ENCODE measurements at places on chromosomes 16 and 17.

- DNase-seq = peak; percentile 60
Measured at GRCh38 chr17:63834431-63835166, 7.1 kb upstream of the FTSJ3 start.

GRCh38 chr17:44348234-44348987 lies 3.3 kb downstream of the GRN start:
- no peak for DNase-seq

- DNase-seq = no peak
Measured at GRCh38 chr17:79311373-79311772, 236.7 kb downstream of the ENGASE start.

DNA sequence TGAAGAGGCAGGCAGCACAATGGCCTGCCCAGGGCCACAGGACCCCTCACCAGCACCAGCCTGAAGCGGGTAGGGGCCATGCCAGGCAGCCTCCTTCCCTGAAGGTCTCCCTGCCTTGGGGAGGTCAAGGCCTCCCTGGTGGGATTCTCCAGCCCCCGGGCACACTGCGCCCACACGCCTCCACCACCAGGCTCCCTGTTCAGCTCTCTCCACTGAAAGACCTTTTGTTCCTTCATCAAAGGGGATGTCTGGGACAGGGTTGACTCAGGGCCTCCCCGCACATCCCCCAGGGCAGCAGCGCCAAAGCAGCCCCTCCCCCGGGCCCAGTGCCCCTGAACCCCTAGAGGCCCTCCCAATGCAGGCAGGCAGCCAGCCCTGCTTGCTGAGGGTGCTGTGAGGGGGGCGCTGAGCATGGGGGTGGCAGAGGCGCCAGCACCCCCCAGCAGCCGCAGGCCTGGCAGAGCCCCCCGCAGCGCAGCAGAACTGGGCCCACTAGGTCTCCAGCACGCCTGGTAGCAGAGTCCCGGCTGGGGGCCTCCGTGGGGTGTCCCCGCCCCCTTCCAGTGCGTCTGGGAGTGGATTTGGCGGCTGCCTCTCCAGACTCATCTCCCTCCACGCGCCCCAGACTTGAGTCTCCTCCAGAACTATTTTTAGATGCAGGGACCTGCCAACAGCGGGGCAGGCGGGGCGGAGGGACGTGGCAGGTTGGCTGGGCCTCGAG lies 13.1 kb downstream of the BCAR1 start:
- peak; percentile 87 for DNase-seq

DNA sequence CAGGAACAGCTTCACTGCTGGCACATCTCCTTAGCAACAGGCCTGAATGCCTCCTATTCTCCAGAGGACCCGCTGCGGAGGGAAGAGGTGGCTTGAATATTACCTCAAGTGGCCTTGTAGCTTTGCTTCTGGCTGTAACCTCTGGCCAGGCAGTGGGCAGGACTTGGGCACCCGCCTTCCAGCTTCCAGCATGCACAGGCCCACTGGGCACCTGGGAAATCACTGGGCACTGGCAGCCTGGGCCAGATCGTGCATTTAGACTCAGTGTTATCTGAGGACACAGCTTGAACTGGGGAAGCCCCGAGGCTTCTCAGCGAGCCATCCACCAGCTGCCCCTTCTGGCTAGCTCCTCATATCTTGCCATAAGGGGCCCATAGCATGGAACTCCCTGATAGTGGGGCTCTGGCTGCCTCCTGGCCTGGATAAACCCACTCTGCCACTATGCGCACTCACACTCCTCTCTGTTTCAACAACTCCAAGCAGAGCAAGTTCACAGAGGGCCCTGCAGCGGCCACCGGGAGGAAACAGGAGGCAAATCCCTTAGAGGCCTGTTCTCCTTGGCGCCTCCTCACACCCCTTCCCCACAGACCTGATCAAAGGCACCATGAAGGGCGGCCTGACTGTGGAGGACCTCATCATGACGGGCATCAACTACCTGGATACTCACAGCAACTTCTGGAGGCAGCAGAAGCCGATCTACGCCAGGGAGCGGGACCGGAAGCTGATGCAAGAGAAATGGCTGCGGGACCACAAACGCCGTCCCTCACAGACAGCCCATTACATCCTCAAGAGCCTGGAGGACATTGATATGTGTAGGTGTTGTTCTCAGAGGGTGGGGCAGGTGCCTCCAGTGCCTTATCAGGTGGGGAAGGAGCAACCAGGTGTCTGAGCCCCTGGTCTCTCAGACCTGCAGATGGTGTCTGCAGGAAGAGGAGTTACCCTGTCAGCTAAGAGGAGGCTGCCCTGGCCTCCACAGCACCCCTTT lies 7.8 kb downstream of the ODAD4 start:
- no peak for DNase-seq

Measured in anterior cingulate cortex (tissue), 58 donors.